ENCODE measurements at places on chromosomes 5 and 9.

- no peak for DNase-seq
These were observed 200.4 kb downstream of the FOXD4L6 start for GRCh38 chr9:40927851-40928802.

DNA sequence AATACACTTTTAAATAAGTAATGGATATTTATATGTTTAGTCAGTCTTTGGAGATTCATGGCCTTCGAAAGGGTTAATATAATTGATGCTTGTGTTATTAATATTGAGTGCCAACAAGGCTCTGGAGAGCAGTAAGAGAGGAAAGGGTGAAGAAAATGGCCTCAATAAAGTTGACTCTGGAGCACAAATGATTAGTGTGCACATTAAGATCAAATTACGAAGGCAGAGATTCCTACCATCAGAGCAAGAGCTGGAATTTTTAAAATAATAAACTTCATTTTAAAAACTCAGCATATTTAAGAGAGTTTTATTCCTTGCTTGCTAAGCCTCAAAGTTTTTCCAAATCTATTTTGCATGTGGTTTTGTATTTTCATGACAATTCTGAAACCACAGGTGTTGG, 14.8 kb downstream of the SLC44A1 start:
- no peak for DNase-seq

DNA sequence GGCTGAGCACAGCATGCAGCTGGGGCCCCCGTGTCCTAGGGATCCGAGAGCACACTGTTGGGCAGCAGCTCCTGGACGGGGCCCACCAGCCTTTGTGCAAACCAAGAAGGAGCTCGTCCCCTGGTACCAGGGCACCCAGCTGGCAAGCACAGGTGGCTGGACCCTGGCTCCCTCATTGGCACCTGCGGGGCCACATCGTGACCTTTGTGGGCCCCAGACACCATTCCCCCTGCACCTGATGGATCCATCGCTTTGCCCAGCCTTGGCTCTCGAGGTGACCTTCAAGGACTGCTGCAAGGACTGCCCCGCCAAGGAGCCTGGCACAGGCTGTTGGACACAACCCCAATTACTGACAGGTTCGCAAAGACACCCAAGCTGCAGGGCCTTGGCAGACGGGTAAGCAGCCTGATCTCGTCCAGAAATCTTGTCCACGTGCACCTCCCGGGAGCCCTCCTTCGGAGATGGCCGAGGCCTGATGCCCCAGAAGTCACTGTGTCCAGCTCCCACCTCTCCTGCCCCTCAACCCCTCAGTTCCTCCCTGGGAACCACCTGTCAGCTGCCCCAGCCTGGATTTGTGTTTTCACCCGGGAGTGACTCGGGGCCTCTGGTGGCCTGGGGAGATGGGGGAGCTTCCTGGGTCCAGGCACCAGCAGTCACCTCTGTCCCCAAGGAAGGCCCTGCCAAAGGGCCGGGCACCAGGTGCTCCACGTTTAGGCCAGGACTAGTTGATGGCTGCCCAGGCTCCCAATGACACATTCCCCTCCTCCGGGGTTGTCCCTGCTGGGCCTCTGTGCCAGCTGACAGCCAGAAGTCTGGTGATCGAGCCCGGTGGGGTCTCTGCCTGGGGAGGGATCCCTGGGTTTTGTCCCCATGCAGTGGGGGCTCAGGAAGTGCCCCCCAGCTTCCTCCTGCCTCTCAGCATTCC, 137.1 kb upstream of the PPP1R26 start:
- no peak for DNase-seq

- DNase-seq, result no peak
These were observed 38.6 kb upstream of the GARNL3 start for GRCh38 chr9:127225801-127226625.

DNA sequence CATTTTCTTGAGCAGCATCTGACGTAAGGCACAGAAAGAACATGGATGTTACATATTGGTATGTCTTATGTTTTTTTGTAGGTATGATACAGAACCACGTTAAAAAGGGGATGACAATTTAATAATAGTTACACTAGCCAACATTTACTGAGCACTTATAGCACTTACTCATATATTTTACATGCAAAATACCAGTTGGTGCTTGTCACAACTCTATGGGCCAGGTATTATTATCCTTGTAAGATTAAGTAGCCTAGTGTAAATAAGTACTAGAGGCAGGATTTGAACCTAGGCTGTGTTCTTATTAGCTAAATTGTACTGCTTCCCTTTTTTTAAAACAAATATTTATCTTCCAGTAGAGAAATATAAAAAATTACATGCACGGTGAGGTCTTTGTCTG, 83.5 kb downstream of the RANBP17 start:
- DNase-seq, result no peak

DNA sequence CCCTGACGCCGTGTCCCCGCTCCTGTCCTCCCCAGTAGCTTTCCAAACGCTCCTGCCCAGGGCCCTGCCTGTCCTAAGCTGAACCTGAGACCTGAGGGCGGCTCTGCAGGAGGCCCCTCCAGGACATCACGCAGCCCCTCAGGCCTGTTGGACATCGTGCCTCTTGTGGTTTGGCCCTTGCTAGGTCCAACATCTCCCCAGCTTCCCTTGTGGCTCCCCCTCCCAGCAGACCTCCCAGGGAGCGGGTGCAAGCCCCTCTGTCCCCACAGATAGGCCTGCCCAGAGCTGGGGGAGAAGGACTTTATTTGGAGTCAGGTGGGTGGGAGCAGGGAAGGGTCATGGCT, 4.1 kb downstream of the OBP2B start:
- DNase-seq, result no peak

DNA sequence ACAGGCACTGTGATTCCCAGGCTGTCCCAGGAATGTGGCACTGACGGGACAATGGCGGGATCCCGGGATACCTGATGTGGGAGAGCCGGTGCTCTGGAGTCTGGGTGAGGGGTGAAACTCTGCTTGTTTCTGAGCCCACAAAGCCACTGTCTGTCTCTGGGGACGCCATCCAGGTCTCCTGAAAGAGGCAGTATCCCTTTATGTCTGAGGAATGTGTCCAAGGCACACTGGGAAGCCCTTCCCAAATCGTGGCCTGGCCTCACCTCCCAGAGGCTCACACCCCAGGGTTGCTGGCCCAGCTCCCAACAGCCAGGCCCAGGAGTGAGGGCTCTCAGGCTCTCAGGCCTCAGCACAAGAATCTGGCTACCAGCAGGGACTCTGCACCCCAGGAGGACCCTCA, 27.1 kb downstream of the ORM2 start:
- no peak for DNase-seq

DNA sequence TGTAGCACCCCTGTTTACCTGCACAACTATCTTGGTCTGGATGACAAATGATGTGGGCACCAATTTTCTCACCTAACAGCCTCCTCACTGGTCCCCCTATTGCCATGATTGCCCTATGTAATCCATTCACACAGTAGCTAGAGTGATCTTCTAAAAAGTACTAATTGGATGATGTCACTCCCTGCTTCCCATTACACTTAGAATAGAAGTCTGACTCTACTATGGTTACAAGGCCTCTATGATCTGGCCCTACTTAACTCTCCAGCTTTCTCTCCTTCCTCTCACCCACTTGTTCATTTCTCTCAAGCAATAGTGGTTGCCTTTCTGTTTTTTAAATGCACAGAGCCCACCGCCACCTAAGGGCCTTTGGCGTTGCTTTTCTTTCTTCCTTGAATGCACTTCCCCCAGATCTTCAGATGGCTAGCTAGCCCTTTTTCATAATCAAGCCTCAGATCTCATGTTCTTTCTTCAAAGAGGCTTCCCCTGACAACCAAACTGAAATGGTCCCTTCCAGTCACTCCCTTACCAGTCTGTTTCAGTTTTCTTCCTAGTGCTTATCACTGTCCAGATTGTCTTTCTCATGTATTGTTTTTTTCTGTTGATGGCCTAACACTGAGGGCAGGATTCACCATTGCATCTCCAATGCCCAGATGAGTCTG, 8.7 kb downstream of the IGIP start:
- DNase-seq, result no peak

DNA sequence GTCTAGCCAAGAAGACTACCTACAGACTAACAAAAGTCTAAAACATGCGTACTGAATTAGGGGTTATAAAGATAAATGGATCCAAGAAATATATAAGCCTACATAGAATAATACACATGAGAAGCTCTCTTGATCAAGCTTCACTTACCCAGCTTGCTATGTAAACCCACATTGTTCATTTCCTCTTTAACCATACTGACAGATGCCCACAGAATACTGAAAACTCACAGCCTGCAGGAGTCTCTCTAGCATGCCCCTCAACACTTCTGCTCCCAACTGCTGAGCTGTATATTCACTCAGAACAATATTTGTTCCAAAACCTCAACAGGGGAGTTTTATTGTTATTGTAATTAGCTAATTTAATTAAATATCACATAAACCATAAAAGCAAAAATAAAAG, 52.4 kb downstream of the RFX3 start:
- no peak for DNase-seq

GRCh38 chr9:115200711-115201505, 83.0 kb upstream of the TNC start:
- no peak for DNase-seq

DNA sequence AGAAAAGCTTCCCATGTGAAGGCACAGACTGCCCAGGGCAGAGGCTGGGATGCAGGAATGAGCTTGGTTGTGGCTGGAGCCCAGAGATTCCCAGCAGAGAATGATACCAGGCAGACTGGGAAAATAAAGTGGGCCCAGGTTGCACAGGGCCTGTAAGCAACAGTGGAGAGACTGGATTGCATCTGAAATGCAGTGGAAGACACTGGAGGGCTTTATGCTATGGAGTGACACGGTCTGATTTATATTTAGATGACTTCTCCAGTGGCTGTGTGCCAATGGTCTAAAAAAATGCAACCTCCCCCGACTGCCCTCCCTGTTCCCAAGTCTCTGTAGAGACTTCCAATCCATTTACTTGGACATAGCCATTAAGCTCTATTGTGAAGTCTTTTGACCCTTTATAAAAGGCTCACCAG, 951.1 kb upstream of the DMAC1 start:
- DNase-seq, result no peak

GRCh38 chr5:121121786-121122185, 657.7 kb downstream of the PRR16 start:
- no peak for DNase-seq

- no peak for DNase-seq
These were observed 17.4 kb downstream of the LMNB1 start for GRCh38 chr5:126794157-126794828.

- no peak for DNase-seq
These were observed 616.1 kb downstream of the DTWD2 start for GRCh38 chr5:118371973-118372831.

DNA sequence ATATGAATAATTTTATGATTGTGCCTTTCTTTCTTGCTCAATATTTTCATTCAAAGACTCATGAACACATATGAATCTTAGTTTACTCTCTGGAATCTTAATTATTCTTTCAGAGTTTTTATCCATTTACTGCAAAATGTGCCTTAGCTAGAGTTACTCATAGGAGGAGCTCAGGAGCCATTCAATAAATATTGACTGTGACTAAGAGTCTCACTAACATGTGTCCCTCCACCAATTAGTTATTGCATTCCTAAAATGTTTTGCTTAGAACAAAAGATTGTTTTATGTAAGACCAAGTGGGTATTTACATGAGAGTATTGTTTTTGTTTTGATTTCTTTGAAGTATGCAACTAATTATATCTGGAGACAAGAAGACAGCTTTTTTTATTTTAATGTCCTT, 218.4 kb upstream of the MAST4 start:
- no peak for DNase-seq

DNA sequence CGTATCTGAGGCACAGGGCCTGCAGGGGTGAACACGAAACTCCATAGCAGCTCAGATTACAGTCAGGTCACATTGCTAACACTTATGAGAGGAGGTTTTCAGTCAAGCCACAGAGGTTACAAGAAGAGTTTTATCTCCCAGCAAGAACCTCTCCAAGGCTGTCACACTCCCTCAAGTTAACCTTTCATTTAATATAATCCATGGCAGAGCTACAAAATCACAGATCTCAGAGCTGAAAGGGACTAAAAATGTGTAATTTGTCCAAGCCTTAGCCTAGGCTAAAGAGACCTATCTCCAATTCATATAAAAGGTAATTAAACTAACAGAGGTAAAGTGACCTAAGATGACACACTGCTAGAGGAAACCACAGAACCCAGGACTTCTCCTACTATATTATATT, 57.2 kb downstream of the MLANA start:
- no peak for DNase-seq

- no peak for DNase-seq
These were observed 1.5 kb upstream of the SLC6A19 start for GRCh38 chr5:1199649-1200494.

DNA sequence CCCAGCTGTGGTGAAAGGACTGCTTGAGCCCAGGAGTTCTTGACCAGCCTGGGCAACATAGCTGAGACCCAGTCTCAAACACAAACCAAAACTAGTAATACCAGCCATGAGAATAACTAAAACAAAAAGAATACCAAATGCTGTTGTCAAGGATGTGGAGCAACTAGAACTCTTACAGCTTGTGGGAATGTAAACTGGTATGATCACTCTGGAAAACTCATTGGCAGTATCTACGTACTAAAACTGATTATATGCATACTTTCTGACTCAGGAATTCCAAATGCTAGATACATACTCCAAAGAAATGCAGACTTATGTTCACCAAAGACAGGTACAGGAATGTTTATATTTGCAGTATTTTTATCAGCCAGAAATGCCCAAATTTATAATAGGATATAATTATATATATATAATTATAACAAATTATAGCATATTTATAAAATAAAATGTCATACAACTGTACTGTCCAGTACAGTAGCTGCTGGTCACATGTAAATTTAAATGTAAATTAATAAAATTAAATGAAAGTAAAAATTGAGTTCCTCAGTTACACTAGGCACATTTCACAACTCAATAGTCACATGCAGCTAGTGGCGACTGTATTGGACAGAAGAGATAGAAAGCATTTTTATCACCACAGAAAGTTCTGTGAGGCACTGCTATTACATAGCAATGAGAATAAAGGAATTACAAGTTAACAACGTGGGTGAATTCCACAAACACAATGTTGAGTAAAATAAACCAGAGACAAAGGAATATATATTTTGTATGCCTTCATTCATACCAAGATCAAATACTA, 118.5 kb downstream of the GNAQ start:
- DNase-seq, result no peak

DNA sequence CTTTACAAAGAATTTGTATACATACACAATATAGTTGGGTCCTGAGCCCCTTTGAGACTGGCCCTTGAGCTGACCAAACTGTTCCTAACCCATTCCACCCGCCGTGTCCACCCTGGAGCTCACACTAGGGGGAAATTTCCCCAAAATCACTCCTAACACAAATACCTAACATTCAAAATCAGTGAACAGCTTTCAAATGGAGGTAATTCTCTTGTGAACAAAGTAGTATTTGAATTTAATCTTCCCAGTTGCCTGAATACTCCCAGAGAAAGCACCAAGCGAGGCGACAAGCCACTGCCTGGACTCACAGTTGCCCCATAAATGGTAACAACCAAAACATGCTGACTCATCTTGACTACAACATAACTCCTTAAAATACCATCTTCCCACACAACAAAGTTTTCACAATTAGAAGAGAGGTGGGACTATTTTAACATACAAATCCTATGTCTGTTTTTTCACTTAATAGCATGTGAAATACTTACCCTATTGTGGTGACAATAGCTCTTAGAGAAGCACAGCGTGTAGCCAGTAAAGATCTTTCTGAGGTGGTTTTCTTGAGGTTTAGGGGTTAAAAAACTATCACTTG, 31.7 kb upstream of the SCAMP1 start:
- DNase-seq, result no peak

- DNase-seq, result no peak
These were observed 80.6 kb downstream of the HINT1 start for GRCh38 chr5:131084436-131084835.

- no peak for DNase-seq
These were observed 44.5 kb upstream of the ZNF354A start for GRCh38 chr5:178774866-178775539.

- no peak for DNase-seq
These were observed 88.9 kb upstream of the TYRP1 start for GRCh38 chr9:12604164-12604821.

Data from putamen (tissue), 1 donor.